ENCODE measurements at places on chromosomes 5 and 9.

GRCh38 chr5:156328161-156328560 is 1.2 kb downstream of the SGCD start:
- DNase-seq = no peak

- no peak for DNase-seq
Measured at GRCh38 chr5:61569353-61569752, 237.3 kb downstream of the ZSWIM6 start.

DNA sequence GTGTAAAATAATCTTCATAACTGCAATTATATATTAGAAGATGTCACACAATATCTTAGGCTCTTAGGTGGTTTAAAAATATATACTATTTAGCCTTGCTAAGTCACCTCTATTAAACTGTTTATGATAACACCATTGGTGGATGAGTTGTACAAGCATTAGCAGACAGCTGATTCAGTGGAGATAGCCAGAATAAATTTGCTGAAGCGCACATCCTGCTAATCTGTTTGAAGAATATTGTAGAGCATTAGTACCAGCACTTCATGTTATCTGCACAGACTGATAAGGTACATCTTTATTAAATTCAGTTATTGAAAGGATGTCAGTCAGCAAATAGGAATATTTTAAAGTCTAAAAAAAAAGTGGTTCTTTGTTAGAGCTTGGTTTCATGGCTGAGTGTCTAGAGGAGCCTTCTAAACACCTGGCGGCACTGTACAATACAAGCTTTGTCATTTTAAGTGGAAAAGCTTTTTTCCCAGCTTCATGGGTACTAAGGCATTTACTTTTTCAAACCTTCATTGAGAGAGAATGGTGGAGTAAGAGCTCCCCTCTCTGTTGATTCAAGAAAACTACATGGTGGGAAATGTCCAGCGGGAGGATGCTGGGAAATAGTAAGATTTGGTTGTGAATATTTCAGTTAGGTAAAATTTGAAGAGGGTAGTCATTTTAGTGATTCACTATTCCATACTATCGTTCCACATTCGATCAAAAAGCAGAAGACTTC is 275.1 kb downstream of the SLF1 start:
- DNase-seq = peak; percentile 64

DNA sequence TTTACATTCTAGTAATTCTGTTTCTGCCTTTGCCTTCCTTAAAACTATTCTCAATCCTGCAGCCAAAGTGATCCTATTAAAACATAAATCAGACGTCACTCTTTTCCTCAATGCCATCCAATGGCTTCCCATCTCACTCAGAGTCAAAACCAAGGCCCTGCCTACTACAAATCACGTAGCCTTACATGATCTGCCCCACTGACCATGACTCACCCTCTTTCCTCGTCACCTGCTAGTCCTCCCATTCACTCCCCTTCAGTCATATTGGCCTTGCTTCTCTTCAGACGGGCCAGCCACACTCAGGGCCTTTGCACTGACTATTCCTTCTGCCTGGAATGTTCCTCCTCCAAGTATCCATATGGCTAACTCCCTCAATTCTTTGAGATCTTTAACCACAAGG is 39.0 kb upstream of the DMXL1 start:
- DNase-seq = no peak

- DNase-seq = peak; percentile 12
Measured at GRCh38 chr9:105023788-105024187, 95.8 kb upstream of the ABCA1 start.

GRCh38 chr9:72880821-72881220 is 72.0 kb downstream of the ALDH1A1 start:
- DNase-seq = no peak

DNA sequence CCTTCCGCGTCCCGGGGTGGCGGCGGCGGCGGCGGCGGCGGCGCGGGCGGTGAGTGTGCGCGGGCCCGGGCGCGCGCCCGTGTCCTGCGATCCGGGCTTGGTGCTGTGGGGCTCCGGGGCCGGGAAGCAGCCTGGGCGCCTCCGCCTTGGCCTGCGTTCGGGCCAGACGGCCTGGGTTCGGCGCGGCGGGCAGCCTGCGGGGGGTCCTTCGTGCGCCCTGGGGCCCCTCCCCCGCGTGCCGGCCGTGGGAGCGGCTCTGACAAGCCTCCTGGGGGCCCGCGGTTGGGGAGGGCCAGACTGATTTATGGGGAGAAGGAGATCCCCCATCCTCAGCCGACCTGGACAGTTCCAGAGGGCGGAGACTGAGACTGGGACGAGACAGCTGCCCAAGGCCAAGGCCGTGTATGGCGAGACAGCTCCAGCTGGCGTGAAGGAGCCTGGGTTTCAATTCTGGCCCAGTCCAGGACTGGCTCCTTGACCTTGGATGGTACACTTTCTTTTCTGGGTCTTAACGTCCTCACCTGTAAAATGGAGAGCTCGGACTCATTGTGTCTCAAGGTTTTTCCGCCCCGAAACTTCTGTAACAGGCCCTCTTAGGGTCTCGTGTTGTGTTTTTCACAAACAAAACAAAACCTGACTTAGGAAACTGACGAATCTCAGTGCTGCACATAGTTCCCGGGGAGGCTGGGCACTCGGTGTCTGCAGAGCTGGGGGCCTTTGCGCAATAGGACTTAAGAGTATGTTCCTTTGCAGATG is 603 bp downstream of the TMEM268 start:
- peak; percentile 85 for DNase-seq

DNA sequence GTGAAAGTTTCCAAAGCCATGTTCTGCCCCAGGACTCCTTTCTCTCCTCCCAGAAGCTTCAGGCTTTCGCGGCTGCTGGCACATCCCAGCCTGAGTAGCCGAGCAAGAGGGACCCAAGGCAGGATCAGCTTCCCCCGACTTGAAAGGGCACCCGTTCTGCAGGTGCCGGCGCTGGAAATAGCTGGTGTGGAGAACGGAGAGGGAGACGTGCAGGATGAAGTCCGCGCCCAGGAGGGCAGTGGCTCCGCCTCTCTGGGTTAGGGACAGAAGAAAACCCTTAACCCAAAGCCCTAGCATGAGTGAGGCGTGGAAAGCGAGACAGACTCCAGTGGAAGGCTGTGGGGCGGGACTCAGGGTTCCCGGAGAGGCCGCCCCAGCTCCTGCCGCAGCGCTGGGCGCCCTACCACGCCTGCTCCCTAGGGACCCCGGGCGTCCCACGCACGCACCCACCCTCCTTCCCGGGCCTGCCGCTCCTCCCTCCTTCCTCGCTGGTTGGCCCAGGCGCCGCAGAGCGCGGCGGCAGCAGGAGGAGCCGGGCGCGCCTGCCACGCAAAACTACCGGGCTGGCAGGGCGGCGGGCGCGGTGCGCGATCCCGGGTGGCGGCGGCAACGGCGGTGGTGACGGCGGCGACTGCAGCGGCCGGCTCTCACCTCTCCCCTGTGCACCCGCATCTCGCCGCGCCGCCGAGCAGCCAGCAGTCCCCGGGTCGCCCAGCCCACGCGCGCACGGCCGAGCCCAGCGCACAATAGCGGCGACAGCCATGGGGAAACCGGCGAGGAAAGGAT is at the start of gene SLC1A1:
Gene SLC1A1 (plus strand): TSS at position 550 of the 786 bp plus-strand sequence. CDS start 212 bp downstream, at position 762.
- peak; percentile 60 for DNase-seq

- DNase-seq = no peak
Measured at GRCh38 chr5:36059571-36060419, 6.9 kb downstream of the UGT3A2 start.

GRCh38 chr5:169695919-169696490 is 58.9 kb downstream of the DOCK2 start:
- peak; percentile 98 for DNase-seq

- no peak for DNase-seq
Measured at GRCh38 chr9:16651446-16651964, 219.0 kb downstream of the BNC2 start.

DNA sequence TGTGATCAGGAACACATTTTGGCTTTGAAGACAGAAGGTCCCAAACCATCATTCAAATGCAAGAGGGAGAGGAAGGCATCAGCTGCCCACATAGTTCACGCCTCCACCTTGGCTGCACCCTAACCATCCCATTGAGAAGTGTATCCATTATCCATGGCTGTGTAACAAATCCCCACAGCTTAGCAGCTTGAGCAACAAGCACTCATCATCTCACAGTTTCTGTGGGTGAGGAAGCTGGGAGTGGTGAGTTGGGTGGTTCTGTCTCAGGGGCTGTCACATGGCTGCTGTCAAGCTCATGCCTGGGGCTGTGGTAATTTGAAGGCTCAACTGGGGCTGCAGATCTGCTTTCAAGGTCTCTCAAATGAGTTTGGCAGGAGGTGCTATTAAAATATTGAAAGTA is 23.0 kb upstream of the CEP72 start:
- DNase-seq = no peak

DNA sequence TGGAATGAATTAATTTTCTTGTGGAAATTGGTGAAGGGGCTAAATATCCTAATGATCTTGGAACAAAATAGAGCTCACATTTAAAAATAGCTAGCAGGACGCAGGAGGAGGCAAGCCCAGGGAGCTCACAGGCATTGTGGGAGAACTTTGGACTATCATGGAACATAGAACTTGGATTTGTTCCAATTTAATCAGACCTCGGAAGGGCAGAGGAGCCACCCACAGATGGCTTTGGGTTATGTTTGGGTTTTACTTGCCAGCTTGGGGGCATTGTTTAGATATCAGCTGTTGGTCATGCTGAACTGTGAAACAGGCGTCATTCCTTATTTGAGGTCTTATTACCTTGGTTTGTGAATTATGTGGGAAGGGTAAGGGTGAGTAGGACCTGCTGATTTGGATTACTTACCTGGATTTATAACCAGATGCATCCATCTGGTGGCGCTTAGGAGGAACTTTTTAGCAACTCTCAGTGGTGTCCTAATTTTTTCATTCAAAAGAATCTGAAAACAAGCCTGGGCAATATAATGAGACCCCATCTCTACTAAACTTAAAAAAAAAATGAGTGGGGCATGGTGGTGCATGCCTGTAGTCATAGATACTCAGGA is 14.1 kb upstream of the PTGR1 start:
- DNase-seq = no peak

DNA sequence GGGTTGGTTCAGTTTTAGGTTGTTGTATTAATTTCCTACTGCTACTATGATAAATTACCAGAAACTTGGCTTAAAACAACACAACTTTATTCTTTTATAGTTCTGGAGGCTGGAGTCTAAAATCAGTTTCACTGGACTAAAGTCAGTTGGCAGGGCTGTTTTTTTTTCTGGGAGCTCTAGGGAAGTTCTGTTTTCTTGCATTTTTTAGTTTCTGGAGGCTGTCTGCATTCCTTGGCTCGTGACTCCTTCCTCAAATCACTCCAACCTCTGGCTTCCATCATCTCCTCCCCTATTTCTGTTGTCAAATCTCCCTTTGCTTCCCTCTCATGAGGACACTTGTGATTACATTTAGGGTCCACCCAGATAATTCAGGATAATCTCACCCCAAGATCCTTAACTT is 51.3 kb upstream of the SUB1 start:
- DNase-seq = no peak

GRCh38 chr5:6758236-6758635 is 45.0 kb downstream of the TENT4A start:
- no peak for DNase-seq

GRCh38 chr5:55634209-55634805 is 77.8 kb downstream of the SLC38A9 start:
- peak; percentile 60 for DNase-seq

GRCh38 chr5:151023651-151024050 is 3.3 kb downstream of the GPX3 start:
- no peak for DNase-seq

DNA sequence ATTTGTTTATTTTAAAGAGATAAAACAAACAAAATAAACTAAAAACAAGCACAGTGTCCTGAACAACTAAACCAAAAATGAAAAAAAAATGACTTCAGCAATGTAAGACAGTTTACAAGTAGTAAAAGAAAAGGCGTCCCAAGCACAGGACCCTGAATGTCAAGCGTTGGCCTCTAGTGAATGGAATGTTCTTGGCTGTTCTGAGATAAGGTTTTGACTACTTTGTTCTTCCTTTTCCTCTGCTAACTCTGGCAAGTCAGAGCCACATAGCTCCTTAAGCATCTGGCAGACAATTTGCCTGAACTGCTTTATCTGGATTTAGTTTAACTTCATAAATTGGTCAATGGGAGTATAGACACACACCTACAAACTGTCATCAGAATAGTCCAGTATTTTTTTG is 655.2 kb downstream of the ANXA1 start:
- DNase-seq = peak; percentile 80

GRCh38 chr5:132489871-132490483 is 596 bp downstream of the IRF1 start:
- peak; percentile 58 for DNase-seq

DNA sequence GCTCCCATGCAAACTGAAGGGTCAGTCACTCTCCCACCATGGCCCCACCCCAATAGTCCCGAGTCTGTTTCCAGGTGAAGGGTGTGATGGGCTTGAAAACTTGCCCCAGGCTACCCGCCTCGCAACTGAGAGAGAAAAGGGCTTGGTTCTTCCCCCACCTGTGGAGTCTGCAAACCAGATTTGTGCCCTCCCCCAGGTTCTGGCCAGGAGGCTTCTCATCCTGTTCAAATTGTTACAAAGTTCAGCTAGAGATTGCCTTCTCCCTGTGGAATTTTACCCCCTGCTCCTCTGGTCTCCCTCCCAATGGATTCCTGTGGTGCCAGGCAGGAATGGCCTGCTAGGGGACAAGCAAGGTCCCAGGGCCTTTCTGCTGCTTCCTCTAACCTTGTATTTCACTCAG is 93.1 kb upstream of the ACO1 start:
- DNase-seq = no peak

DNA sequence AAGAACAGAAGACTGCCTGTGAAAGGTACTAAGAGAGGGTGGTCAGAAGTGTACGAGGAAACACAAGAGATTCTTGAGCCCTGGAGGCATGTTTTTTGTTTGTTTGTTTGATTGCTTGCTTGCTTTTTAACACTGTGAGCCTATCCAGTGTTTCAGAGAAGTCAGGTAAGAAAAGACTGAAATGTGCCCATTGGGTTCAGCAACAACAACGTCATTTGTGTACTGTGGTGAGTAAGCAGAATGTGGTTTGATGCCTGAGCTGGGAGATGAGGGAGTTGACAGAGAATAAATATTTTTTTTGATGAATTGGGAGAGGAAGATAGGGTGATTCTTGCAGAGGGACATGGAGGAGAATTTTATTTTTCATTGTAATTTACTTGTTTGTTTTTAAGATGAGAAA is 73.1 kb downstream of the RPS23 start:
- DNase-seq = no peak

- DNase-seq = no peak
Measured at GRCh38 chr5:13503017-13503416, 441.5 kb downstream of the DNAH5 start.

GRCh38 chr9:117293206-117294114 is 121.4 kb downstream of the ASTN2 start:
- no peak for DNase-seq

- DNase-seq = no peak
Measured at GRCh38 chr9:70588381-70588780, 173.9 kb upstream of the KLF9 start.

- no peak for DNase-seq
Measured at GRCh38 chr9:93255994-93256877, 72.3 kb downstream of the WNK2 start.

- peak; percentile 66 for DNase-seq
Measured at GRCh38 chr5:135457424-135458071, 5.4 kb upstream of the TIFAB start.

GRCh38 chr5:17463653-17464052 is 34.4 kb upstream of the TAF11L2 start:
- no peak for DNase-seq

- no peak for DNase-seq
Measured at GRCh38 chr9:94692601-94693000, 33.9 kb upstream of the AOPEP start.

All from choroid plexus epithelial cell (primary cell).